Calu3 (cell line): ENCODE measurements at places on chromosomes 12 and 14. TPM values are rescaled to one million over a fixed set of nuclear protein-coding genes. Genes with fewer than 3 reads are reported as not detected.
A peak's percentile ranks its signal among the peaks of the same experiment; 100 is the strongest.

GRCh38 chr12:66055837-66056319 lies 74.7 kb downstream of the LLPH start:
- no peak for DNase-seq

The GLIPR1L2 gene
- 0.76 TPM in 1 of 2 replicates, not detected in the other for total RNA-seq

DNA sequence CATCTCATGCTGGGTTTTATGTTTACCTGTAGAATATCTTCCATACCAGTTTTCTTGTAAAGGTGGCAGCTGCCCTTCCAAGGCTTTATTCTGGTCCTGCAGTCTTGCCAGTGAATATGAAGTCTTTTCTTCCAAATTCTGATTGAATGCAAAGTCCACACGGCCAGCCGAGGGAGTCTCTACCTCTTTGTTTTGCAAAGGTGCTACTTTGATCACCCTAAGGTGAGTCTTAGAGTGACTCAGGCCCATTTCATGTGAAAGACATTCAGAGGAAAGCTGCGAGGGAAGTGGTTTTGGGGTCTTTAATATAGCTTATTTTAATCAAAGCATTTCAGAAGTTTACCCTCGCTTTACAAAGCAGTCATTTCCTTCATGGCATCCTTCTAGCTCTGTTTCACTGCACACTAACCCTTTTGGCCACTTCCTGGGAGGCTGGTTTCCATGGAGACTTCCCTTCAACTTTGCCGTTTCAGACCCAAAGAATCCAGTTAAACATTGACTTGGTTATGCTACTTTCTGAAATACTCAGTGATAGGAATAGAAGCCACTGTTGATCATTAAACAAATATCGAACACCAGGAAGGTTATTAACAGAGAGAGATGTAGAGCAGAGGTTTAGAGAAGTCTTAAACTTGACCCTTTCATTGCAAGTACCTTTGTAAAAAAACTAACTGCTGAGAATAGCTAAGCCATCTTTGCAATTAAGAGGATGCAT lies at the start of gene CCDC198:
TSS of gene CCDC198 (minus strand) at position 391 of the 715 bp plus-strand sequence. CDS start at position 249, 142 bp downstream.
- DNase-seq, result peak; percentile 71

DNA sequence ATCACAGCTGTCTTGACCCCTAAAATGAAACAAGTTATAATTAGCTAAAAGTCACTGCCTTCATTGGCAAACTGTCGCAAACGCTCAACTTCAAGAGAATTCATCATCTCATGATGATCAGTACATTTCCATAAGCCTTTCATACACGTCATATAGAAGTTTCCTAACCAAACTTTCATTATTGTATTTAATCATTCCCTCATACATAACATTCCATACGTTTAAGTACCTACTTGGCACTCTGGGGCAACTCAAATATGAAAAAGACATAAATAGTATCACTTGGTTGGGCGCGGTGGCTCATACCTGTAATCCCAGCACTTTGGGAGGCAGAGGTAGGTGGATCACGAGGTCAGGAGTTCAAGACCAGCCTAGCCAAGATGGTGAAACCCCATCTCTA lies 12.4 kb upstream of the PPP2R5E start:
- no peak for DNase-seq

DNA sequence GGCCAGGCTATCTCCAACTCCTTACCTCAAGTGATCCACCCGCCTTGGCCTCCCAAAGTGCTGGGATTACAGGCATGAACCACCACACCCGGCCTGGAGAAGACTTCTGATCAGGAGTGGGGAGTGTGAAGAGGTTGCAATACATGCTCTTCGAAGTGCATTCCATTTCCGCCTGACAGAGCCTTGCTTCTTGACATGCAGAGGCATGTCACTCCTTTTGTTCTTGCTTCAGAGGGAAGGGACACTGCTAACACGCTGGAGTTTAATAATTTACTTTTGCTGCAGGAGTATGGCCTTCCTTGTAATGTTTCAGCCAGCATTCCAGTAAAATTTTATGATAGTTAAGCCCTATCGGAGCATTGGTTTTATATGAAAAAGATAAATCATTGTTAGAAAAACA lies 74.9 kb downstream of the SLC25A47 start:
- no peak for DNase-seq

DNA sequence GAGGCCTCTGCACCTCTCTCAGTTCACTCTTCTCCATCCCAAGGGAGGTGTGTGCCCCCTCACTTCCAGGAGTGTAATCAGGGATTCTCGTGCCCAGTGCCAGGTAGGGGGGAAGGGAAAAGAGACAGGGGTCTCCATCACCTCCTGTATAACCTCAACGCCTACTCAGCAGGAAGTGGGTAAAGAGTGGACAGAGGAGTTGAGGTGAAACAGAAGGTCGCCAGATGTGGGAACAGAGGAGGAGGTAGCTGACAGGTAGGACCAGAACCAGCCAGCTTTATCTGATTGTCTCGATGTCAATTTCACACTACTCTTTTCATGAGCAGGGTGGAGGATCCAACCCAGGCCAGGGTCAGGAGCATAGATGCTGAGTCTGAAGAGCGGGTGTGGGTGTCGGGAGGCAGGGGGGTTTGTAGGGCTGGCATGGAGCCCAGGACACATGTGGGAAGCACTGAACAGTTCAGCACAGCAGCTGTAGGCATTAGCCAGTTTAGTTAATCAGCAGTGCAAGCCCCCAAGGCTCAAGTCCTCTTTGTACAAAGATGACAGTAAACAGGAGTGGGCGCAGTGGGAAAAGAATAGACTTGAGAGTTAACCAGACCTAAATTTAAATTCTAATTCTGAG lies 213.5 kb downstream of the PELI2 start:
- no peak for DNase-seq

GRCh38 chr12:128974881-128975280 lies 121.6 kb downstream of the GLT1D1 start:
- no peak for DNase-seq

- DNase-seq, result no peak
These were observed 807 bp upstream of the SLC16A7 start for GRCh38 chr12:59594943-59595500.

The ADCY6 gene
- 39.0 and 42.9 TPM in 2 replicates for total RNA-seq

GRCh38 chr12:9856151-9856550 lies 13.0 kb downstream of the CLEC2B start:
- no peak for DNase-seq

DNA sequence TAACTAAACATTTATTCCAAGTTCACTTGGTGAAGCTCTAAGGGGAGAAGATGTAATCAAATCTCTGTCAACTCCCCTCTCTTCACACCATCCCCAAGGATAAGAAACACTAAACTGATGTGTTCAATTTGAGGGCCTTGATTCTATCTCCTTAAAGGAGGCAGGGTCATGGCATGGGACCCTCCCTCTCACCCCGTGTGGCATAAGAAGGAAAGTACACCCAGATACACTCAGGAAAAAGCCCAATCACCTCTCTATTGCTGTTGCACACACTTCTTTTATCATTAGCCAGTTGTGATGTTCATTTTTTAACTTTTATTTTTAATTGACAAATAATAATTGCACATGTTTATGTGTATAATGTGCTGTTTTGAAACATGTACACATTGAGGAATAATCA lies 35.1 kb downstream of the WASHC3 start:
- DNase-seq, result no peak

DNA sequence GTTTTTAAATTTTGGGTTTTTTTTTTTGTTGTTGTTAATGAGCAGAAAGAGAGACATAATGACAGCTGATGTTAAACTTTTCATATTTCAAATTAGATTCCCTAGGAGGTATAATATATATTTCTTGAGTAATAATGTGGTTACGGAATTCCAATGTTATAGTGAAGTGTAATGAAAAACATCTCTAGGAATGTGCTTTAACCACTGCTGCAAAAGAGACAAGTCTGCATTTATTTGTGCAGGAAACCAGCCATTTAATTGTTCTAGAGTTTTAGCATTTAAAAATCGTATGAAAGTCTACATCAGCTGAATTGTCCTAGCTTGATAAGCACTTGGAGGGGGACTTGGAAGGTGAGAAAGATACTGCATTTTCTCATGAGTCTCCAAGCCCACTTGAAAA lies 14.3 kb downstream of the SERPINA10 start:
- no peak for DNase-seq

DNA sequence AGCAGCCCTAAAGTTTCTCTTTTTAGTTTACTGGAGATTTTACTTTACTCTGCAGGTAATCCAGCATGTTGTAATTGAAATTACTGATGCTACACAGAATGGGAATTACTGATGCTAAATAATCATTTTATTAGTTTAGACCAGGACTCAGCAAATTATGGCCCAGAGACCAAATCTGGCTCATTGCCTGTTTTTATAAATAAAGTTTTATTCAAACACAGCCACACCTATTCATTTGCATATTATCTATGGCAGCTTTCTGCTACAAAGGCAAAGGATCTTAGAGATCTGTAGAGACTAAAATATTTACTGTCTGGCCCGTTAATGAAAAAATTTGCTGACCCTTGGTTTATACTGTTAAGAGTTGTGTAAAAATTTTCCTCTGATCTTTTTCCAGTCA lies 216.1 kb downstream of the FUT8 start:
- DNase-seq, result no peak

DNA sequence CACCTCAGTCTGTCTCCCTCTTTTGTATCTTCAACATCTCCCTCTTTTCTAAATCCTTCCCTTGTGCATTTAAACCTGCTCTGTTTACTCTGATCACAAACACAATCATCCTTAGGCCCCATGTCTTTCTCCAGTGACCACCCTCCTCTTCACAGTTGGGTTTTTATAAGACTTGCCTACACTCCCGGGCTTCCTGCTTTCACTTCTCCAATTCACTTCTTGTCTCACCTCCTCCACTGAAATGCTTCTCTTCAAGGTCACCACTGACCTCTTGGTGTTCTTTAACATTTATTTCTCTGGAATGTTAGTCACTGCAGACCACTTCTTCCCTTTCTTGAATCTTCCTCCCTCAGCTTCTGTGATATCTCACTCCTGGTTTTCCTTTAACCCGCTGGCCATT lies 8.7 kb upstream of the SMCO2 start:
- no peak for DNase-seq

DNA sequence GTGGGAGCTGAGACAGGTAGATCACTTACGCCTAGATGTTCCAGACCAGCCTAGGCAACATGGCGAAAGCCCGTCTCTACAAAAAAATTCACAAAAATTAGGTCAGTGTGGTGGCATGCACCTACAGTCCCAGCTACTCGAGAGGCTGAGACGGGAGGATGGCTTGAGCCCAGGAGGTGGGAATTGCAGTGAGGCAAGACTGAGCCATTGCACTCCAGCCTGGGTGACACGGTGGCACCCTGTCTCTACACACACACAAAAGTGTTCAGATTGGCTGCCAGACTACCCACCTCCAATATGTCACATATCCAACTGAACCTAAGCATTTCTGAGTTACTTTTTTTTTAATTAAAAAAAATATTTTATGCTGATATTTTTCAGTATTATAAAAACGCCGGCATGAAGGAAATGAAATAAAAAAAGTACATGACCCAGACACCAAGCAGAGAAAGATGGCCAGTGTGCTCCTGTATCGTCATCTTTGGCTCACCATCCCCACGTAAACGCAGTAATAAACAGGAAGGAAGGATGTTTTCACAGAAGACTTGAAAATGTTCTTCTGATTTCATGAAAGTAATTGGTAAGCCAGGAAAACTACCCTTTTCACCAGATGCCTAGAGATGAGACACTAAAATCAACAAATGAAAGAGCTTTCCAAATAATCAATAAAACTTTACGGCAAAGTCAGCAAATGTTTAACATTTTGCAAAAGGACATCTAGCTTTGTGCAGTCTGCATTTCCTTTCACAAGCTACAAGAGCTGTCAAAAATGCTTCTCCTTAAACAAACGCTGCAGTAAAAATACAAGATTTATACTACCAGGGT lies 26.4 kb downstream of the CDC42BPB start:
- no peak for DNase-seq

- peak; percentile 81 for DNase-seq
These were observed 21.8 kb upstream of the KRT78 start for GRCh38 chr12:52870361-52871290.

The PPP1R36 gene
- total RNA-seq, result 0.40 TPM in 1 of 2 replicates, not detected in the other

- DNase-seq, result no peak
These were observed 89.5 kb upstream of the OTX2 start for GRCh38 chr14:56899829-56900228.

DNA sequence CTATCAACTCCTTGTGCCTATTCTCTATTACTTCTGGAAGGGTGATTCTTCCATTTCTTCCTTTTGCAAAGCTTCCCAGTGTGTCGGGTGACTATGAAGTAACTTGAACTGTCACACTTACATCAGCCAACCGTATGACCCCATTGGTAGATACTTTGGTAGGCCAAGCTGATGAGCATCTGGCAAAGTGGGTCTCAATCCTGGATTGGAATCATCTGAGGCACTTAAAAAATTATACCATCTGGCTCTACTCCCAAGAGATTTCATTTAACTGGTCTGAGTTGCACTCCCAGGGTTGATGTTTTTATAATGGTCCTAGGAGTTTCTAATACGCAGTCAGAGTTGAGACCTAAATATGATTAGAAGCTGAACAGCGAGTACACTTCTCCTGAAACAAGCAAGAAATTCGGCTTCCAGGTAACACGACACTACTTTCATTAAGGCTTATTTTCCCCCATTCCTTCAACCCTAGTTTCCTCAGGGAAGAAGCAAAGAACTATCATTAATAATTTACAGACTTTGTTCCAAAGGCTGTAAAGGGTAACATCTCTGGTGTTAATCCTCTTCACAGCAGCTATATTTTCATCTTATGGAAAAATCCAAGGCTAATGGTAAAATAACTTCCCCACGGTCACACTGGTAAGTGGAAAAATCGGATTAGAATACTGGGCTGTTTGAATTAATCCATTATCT lies 76.8 kb downstream of the PDE6H start:
- DNase-seq, result no peak

GRCh38 chr12:11609045-11609444 lies 40.4 kb upstream of the ETV6 start:
- DNase-seq, result no peak

GRCh38 chr14:20614038-20614840 lies 23.1 kb upstream of the RNASE12 start:
- peak; percentile 15 for DNase-seq

DNA sequence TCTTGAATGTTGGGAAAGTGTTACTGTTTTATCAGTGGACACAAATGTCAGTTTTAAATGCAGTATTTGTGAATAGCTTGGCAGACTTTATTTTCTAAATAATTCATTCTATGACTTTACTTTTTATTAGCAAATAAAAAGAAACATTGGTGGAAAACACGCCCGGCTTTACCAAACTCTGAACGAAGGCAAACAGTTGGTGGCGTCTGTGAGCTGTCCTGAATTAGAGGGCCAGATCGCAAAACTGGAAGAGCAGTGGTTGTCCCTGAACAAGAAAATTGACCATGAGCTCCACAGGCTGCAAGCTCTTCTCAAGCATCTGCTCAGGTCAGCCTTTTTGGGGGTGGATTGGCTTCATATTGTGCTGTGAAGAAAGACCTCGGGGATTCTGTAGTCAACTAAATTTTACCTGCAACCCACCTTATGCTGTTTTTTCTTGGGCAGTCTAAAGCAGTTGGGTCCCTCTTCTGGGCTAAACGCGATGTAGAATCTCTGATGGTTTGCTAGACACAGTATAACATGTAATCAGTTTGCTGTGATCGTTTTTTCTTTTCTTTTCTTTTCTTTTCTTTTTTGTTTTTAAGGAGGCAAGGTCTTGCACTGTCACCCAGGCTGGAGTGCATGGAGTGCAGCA lies 156.4 kb downstream of the ESR2 start:
- no peak for DNase-seq
